ENCODE measurements at places on chromosomes 11 and 22.

- no peak for DNase-seq
Measured at GRCh38 chr11:117819096-117820040, 5.2 kb downstream of the FXYD2 start.

- no peak for DNase-seq
Measured at GRCh38 chr11:44361813-44362212, 51.9 kb upstream of the ALX4 start.

DNA sequence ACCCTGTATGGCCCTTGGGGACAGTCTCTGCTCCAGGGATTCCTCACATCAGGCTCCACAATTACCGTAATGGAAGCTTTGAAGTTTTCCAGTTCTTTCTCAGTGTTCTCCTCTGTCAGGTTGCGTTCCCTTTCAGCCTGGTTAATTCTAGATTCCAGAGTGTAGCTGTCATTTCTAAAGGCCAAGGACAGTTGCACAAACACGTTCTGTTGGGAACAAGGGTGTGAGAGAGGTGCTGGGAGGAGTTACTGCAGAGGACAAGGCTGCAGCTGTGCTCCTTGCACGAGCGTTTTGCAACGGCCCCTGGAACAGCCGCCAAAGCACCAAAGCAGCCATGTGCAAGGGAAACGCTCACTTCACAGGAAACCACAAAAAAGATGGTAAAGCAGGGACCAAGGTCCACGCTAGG is 35.9 kb upstream of the LYVE1 start:
- no peak for DNase-seq

- DNase-seq, result no peak
Measured at GRCh38 chr22:46576556-46577367, 39.3 kb upstream of the CELSR1 start.

GRCh38 chr11:17605651-17606122 is 58.6 kb downstream of the OTOG start:
- DNase-seq, result no peak

DNA sequence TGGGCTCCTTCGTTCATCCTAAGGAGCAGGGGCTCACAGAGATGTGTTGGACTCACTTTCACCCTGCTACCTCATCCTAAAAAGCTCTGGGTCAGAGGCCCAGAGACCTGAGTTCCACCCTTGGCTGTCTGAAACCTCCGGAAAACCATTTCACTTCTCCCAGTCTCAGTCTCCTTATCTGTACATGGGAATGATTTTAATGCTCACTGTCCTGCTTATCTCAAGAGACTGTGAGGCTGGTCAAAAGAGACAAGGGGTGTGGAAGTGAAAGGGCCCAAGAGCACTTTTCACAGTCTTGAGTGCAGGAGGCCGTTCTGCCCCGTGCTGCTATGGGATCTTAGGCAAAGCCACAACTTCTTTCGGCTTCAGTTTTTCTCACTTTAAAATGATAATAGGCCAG is 13.2 kb upstream of the NPAS4 start:
- DNase-seq, result no peak

DNA sequence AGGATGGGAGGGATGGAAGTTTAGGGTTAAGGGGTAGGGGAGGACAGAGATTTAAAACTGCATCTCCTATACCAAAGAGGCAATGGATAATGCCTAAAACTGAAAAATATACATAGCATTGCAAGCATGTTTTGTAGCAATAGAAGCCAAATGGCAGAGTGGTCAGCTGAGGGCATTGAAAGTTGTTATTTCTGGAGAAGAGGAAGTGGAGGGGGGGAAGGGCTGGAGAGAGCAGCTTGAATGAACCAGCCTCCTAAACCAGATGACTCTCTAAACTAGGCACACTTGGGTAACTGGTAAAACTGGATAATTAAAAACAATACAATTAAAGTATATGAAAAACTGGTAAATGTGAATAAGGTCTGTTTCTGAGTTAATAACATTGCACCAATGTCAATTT is 70.3 kb upstream of the TP53I11 start:
- DNase-seq, result no peak

DNA sequence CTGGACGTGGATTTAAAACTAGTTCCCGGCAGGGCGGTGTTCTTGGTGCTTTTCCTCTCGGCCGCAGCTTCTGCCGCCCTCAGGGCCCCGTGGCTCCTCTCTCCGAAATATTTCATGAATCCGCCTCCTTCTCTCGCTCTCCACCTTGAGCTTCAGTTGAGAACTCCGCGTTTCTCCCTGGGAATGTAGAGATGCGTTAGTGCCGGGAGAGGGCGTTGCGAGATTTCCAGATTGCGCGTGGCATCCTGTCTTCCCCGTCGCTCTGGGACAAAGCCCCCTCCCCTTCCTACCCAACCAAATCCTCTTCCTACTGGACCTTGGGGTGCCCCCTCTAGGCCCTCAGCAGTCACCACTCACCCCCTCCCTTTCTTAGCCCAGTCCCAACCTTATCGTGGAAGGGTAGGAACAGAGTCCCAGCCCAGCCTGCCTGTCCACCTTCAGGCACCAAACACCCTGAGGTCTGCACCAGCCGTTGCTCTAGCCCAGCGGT is 15.5 kb upstream of the RAC2 start:
- DNase-seq, result no peak

- no peak for DNase-seq
Measured at GRCh38 chr22:40347300-40347699, 1.0 kb downstream of the ADSL start.

DNA sequence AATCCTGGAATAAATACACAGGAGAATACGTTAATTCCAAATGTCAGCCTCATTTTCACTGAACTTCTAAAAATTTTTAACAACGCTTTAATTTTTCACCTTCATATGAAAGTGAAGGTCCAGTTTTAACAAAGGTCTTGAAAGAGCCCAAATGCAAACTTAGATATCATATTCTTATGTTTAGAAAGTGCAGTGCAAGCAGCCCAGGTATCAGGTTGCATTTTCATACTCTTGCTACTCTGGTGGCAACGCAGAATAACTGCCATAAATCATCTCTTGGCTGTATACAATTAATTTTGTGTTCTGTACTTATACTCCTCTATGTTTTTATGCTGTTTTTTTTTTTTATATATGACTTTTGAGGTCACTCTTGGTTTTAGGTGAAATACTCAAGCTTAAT is 496.7 kb upstream of the ARHGAP42 start:
- no peak for DNase-seq

- DNase-seq, result no peak
Measured at GRCh38 chr22:47163481-47163855, 401.0 kb downstream of the TBC1D22A start.

DNA sequence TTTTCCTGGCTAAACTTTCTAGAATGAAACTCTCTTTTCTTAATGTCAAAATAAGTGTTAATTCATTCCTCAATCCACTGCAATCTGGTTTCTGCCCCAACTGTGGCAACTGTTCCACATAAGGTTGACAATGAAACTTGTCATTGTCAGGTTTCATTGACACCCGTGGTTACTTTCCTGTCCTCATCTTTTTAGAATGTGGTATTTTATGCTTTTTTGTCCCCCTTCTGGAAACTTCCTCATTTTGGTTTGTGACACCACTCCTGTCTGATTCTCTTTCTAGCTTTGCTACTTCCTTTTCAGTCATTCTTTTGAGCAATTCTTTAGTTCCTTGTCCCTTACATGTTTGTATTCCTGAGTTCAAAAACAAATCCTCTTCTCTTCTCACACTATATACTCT is 7.5 kb upstream of the PDE3B start:
- no peak for DNase-seq

DNA sequence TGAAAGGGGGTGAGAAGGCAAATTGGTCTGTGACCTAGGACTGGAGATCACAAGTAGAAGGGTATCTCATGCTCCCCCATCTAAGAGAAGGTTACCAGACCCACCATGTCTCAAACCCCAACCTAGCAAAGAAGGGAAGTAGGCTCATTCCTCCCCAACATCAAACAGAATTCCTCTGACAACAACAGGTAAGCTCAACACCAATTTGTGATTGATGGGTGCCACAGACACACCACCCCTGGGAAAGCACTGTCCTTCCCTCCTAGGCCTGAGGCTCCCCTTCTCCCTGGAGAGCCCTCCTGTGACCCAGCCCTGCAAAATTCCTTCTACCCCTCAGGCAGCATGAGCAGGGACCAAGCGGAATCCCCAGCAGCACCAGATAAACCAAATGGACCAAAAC is 154.3 kb downstream of the BUD13 start:
- no peak for DNase-seq
